Heart left ventricle (tissue), 16 donors: ENCODE measurements at places on chromosomes 1 and 21. TPM values are rescaled to one million over a fixed set of nuclear protein-coding genes. Genes with fewer than 3 reads are reported as not detected.

DNA sequence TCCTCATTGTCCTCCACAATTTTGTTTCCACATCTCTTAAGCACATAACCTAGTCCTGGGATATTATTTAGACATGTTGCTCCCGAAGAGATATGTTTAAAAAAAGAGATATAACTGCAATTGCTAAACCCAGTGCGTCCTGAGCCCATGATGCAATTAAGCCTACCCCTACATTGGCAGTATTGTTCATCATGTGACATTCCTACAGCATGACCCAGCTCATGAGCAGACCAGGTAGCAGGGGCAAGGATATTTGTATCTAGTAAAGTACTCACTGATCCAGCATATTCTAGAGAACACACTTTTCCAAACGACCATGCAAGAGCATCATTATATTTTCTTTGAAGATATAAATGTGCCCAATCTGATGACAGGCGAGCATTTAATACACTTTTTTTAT is 1.2 kb downstream of the ADAM30 start:
- no peak for DNase-seq

DNA sequence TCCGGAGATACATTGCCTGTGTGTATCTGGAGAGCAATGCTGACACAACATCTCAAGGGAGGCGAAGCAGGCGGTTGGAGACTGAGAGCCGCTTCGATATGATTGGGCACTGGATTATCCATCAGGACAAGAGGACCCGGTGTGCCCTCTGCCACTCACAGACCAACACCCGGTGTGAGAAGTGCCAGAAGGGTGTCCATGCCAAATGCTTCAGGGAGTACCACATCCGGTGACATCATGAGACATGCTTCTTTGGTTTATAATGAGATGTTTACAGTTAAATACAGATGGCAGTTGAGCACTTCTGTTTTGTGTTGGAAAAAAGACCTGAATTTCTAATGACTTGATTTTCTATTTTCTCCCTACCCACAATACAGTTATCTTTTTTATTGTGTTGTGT is 12.1 kb downstream of the PGBD2 start:
- no peak for DNase-seq

GRCh38 chr1:4053774-4054173 is 153.7 kb upstream of the C1orf174 start:
- DNase-seq, result peak; percentile 13

DNA sequence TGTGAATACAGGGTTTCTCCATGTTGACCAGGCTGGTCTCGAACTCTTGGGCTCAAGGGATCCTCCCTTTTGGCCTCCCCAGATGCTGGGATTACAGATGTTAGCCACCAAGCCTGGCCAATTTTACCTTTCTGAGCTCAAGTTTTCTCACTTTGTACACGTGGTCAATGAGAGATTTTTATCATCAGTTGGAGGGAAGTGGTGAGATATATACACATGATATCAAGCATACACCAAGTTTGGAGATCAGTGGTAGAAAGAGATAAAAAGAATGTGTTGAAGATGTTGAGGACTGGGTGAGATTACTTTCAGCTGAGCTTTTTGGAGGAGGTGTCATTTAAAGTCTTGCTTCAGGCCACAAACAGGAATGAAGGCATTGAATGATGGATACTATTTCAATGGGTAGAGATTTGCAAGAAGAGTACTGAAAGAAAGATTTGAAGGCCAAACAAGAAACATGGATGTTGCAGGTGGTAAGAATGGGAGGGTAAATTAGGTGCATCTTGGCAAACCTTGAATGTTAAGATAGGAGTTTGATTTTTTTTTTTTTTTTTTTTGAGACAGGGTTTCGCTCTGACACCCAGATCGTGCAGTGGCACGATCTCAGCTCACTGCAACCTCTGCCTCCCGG is 3.0 kb upstream of the SESN2 start:
- DNase-seq, result no peak

GRCh38 chr1:165441166-165441880 is 3.6 kb downstream of the RXRG start:
- no peak for DNase-seq

DNA sequence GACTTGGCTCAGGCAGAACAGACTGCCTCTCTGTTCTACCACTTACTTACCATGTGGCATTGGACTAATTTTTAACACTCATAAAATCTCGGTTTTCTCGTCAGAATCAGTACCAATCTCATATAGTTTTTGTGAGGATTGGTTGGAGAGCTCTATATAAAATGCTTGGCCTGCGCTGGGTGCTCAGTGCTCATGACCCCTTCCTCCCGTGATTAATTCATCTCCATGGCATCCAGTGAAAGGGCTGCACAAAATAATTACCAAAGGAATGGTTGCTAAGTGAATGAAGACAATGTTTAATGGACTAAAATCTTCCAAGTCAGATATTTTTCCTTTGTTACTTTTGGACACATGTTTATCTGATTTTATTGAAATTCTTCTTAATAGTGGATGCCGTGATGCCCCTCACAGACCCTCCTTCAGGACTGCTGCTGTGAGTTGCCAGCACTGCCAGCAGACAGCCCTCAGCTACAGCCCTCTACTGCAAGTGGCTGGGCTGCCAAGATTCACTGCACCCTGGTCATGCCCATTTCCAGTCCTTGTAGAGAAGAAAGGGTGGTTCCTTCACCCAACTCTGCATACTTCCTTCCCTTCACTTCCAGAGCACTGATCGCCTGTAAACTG is 436.5 kb downstream of the LMO4 start:
- DNase-seq, result no peak

DNA sequence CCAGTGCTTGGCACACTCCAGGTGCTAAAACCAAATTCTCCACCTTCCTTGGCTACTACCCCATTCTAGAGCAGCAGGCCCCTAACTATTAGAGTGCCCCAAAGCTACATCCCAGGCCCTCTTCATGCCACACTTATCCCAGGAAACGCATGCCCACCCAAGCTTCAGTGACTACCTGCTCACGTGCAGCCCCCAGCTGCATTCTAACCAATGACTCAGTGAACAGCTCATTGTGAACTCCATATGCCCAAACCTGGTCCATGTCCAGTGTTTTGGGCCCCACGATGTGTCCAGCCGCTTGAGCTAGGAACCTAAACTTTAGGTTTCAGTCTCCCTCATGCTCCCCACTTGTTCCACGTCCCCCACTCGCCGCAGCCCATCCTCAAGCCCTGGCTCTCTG is 41.5 kb downstream of the NKAIN1 start:
- DNase-seq, result no peak

GRCh38 chr1:149844650-149845255 is 54.6 kb upstream of the BOLA1 start:
- no peak for DNase-seq

DNA sequence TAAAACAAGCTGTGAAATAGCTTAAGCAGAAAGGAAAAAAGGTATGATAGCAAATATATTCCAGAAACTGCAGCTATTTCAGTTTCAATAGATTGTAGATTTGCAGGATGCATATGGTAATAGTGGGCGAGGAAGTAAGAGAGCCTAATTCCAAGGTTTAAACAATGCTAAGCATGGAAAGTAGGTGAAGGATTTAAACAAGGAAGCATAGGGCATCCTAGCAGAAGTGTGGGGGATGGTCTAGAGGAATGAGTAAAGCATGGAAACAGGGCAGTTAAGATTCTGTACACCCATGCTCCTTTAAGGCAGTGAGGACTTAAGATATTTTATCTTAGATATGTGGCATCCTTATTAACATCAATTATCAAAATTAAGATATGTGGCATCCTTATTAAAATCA is 2.6 kb downstream of the IVNS1ABP start:
- no peak for DNase-seq

- DNase-seq, result no peak
Observed at GRCh38 chr1:160328184-160328583, 14.9 kb downstream of the COPA start.

DNA sequence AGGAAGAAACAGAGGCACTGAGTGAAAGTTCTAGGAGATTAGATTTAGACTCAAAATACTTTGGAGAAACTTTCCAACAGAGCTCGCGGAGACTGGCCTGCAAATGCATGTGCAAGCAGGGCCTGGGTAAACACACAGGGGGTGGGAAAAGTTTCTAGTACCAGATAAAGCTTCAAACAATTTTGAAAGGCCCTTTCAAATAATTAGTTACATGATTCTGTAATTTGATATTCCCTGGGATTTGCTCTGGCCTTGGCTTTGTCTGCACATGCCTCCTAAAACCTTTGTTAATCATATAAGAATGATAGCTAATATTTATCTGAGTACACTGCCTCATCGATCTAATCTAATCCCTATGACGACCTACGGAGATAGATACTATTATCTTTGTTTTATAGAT is 31.3 kb downstream of the VTCN1 start:
- DNase-seq, result no peak

DNA sequence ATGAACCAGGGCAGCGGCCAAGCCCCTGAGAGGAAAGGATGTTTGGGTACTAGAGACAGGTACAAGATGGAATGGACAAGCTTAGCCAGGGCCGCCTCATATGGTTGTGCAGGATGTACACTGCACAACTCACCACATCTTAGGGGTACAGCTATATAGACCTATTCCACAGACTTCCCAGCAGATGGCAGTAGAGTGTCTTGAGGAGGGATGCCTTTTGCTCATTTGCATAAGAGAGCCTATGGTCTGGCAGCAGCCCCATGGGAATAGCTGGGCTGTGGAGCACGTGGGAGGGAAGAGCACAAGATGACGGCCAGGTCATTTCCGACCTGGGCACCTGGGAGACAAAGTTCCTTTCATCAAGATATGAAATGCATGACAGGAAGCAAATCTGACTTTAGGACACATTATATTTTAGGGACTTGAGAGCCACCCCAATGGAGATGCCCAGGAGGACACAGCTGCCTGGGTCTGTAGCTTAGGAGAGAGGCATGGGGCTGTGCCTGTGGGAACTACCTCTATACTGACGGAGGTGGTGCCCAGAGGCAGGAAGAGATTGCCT is 215.5 kb downstream of the KCNJ6 start:
- DNase-seq, result no peak

- DNase-seq, result no peak
Observed at GRCh38 chr1:82844911-82845827, 1044.4 kb downstream of the ADGRL2 start.

GRCh38 chr1:18542351-18542750 is 61.6 kb downstream of the KLHDC7A start:
- no peak for DNase-seq

- DNase-seq, result no peak
Observed at GRCh38 chr1:50368179-50369007, 54.9 kb downstream of the DMRTA2 start.

DNA sequence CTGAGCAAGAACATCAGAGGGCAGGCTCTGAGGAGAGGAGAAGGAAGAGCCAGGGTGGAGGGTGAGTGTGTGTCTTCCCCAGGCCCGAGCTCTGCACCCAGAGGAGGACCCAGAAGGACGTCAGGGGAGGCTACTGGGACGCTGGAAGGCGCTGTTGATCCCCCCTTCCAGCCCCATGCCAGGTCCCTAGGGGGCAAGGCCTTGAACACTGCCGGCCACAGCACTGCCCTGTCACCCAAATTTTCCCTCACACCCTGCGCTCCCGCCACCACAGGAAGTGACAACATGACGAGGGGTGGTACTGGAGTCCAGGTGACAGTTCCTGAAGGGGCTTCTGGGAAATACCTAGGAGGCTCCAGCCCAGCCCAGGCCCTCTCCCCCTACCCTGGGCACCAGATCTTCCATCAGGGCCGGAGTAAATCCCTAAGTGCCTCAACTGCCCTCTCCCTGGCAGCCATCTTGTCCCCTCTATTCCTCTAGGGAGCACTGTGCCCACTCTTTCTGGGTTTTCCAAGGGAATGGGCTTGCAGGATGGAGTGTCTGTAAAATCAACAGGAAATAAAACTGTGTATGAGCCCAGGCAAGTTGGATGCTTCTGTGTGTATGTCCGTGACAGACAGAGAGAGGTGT is 17.1 kb downstream of the BCAN start:
- no peak for DNase-seq

- no peak for DNase-seq
Observed at GRCh38 chr1:230291731-230292620, 134.2 kb downstream of the PGBD5 start.

DNA sequence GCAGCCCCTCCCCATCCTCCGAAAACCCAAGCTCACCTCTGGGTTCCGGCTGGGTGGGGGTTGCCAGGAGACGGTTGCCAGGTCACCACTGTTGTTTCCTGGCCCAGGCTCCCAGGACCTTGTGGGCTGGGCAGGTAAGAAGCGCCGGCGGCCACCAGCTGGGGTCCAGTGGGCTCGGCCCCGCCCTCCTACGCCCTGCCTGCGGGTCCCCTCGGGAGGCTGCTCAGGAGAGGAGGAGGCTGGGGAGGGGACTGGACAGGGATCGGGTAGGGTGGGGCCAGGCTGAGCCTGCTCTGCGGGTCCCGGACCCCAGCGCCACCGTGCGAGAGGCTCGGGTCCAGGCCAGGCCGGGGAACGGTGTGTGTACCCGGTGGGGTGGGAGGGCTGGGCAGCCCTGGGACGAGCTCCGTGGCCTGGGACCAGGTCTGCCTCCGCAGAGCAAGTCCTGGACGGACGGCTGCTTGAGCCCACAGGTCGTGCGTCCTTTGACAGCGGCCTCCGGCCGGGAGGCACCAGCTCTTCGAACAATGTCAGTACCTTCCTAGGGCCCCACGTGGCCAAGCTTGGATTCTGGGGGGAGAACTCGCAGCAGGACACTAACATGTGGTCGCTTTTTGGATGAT is at the start of gene TTLL10:
Gene TTLL10, plus strand, starts transcription at position 88 of the 623 bp plus-strand sequence. CDS start 5,336 bp downstream, outside the sequence.
- peak; percentile 25 for DNase-seq

GRCh38 chr1:211947396-211948295 is 87.7 kb downstream of the INTS7 start:
- DNase-seq, result no peak

DNA sequence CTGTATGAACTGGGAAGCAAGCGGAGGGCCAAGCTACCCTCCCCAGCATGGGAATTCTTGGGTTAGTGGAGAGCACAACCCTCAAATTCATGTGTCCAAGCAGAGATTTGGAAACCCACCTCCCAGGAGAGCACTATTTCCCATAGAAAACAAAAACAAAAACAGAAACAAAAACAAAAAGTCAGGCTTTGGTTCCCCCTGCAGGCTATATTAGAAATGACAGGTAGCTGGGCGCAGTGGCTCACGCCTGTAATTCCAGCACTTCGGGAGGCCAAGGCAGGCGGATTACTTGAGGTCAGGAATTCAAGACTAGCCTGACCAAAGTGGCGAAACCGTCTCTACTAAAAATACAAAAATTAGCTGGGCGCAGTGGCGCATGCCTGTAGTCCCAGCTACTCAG is 10.8 kb downstream of the MINDY1 start:
- DNase-seq, result no peak

The NPPA gene
- 143 TPM for total RNA-seq

The AIRE gene
- not detected for total RNA-seq

The IL12RB2 gene
- 0.25 TPM for total RNA-seq

The ATAD3B gene
- total RNA-seq, result 5.7 TPM

The ANGPTL3 gene
- not detected for total RNA-seq

The OR2AK2 gene
- not detected for total RNA-seq

The KISS1 gene
- not detected for total RNA-seq

The ROR1 gene
- total RNA-seq, result 16.5 TPM

The SMIM1 gene
- total RNA-seq, result 11.7 TPM

The CCDC185 gene
- not detected for total RNA-seq

The HORMAD1 gene
- total RNA-seq, result not detected

The CA14 gene
- 16.5 TPM for total RNA-seq

The WLS gene
- 96.1 TPM for total RNA-seq
